Hematopoietic multipotent progenitor cell (in vitro differentiated cells): ENCODE measurements at places on chromosomes 3 and 15.

DNA sequence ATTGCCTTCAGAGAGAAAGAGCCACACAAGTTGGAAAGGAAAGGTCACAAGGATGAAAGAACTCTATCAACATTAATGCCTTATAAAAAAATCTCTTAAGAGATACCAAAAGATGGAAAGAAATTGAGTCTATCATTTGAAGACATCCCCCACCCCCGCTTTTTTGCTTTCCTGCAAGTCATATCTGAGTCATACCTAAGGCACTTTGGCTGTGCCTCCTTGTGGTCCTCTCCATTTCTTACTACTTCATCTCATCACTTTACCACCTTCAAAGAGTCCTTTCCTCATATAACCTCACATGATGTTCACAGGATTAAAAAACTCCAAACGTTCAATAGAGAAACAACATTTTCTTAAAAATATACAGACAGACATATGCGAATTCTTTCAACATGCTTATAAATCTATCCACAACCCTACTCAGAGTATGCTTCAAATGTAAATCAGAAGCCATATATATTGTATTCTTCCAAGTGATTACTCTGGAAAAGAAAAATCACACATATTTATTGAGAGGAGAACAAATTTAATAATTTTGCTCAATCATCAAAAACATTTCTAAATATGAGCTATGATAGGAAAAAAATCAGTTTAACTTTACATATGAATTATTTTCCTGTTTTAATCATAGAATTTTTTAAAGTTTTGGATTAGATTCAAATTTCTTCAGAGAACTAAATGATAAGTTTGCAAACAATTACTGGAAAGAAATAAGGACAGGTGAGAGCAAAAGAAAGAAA is 1003.9 kb upstream of the CFAP20DC start:
- DNase-seq = no peak

GRCh38 chr15:81940467-81941451 is 105.1 kb downstream of the MEX3B start:
- no peak for DNase-seq

DNA sequence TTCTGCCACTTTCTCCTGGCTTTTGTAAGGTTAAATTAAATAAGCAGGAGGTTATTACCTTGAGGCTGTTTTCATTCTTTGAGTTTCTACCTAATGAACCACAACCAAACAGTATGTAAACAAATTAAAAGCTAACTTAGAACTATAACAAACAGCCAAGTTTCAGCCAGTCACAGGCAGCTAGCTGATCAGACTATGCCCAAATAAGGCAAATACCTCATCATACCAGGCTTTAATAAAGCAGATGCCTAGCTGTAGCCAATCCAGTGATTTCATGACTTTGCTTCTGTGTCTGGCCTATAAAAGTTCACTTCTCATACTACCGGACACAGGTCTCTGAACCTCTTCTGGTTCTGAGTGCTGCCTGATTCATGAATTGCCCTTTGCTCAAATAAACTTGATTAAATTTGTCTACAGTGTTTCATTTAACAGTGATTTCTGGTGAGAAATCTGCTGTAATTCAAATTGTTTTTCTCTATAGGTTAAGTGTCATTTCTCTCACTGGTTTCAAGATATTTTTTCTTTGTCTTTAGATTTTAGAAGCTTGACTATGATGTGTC is 24.2 kb downstream of the SH3GL3 start:
- no peak for DNase-seq

GRCh38 chr3:193943200-193943599 is 192.7 kb upstream of the HES1 start:
- no peak for DNase-seq

DNA sequence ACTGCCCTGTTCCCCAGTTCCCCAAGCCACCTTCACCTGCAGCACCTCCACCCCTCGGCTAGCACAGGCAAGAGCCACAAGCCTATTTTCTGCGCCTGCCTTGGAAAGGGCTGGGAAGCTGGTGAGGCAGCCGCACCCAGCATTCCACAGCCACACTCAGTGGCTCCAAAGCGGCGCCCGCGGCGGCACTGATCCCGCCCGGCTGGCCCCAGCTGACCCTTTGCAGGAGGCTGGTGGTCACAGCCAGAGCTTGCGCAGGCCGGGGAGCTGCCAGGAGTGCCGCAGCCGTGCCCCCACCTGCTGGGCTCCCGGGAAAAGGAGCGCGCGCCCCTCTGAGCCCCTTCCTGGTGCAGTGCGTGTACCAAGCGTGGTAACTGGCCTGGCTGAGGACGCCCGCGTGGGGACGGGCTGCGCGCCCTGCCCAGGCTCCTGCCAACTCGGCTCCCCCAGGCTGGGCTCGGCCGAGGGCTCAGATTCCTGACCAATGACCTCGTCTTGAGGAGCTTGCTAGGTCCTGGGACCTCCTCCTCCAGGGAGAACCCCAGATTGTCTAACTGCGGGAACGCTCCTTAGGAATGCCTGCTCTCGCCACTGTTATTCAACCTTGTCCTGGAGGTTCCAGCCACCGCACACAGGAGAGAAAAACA is 13.3 kb downstream of the GRAMD2A start:
- no peak for DNase-seq

GRCh38 chr15:23397779-23398178 is 43.2 kb downstream of the GOLGA8S start:
- DNase-seq = no peak
